ENCODE measurements at places on chromosomes 7 and 10.

DNA sequence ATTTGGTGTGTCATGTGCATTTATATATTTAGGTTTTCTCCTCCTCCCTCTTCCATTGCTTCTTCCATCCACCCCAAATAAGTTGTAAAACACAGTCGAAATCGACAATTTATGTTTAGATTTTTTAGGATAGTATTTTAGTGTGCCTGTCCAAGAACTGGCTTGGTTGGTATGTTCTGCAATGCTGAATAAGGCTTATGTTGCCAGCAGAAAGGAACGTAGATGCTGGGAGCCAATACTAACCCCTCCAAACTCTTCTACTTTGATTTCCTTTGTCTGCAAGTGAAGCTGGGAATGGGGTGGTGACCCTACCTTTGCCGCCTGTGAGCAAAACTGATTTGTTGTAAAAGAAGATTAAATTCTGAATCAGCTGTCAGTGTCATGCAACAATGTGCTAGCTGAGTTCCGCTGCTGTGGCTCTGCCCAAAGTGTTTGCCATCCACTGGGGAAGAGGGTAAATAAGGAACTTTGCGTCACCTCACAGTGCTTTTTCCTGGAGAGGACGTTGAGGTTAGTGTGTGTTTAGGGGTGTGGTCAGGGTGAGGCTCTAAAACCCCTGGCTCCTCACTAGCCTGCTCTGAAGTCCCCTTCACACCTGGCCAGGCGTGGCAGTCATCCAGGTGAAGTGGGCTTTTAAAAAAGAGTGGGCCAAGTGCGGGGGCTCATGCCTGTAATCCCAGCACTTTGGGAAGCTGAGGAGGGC, 44.4 kb downstream of the TACC2 start:
- DNase-seq: no peak

GRCh38 chr7:33971106-33971505, 65.8 kb downstream of the BMPER start:
- DNase-seq: no peak

GRCh38 chr10:21398563-21399231, 126.8 kb downstream of the SKIDA1 start:
- DNase-seq: no peak

DNA sequence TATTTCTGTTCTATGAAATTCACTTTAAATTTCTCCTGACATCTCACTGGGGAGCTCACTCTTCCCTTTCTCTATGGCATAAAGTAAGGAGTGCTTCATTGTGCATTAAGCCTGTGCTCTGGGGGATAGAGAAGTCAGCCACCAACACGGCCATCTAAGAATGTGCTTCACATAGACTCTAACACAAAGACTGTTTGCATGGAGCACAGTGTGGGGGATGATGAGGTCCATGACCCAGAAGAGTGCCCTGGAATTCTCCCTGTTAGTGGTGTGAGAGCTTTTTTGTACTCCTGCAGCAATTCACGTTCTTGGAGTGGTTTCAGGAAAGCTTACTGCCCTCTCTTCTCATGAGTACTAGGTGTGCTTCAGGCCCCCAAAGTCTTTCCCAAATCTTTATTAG, 43.9 kb upstream of the PDZD8 start:
- DNase-seq: no peak

DNA sequence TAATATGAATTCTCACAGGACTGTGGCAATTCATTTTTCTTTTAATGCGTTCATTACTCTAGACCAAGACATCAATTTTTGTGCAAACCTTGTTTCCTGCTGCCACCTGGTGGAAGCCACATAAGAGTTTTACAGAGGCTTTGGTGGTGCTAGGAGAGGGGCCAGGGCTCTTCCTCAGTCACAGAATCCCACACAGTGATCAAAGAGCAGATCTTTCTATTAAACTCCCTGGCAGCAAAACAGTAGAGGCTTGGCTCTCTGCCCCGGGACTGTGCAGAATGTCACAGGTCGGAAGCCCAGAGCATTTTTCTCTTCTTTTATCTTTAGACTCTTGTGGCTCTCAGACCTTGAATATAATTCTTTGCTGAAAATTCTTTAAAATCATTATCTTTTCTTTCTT, 506.4 kb upstream of the C7orf33 start:
- peak; percentile 15 for DNase-seq

DNA sequence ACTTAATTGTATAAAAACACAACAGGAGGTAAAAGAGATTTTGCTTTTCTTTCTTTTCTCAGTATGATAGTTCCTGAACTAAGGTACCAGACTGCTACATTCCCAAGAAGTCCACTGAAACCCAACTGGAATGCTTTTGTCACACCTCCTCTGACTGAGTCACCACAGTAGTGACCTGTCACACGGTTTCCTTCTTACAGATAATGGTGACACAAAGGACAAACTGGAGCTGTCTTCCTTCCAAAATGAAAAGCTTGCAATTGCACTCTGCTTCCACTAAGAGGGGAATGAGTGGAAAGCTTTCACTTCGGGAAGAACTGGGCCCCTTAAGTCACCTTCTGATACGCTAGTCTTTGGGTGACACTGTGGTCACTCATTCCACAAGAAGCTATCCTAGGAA, 122.2 kb downstream of the KMT2E start:
- no peak for DNase-seq
